ENCODE measurements at places on chromosomes 13 and 19.

GRCh38 chr19:40523322-40524047, 53.2 kb upstream of the SHKBP1 start:
- no peak for DNase-seq

DNA sequence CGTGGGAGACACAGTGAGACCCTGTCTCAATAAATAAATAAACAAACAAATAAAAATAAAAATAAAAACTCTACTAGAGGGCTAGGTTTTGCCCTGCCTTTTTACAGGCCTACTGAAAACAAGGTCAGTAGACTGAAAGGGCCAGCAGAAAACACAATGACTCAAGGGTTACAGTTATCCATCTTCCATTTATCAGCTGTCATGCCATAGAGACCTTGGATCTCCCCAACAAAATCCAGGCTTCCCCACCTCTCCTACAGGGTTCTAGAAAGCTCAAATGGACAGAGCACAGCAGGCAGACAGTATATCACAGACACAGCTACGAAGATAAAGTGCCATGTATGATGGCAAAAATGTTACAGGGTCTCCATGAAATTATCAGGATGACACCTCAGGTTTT, 54.4 kb downstream of the FOXO1 start:
- DNase-seq: no peak

DNA sequence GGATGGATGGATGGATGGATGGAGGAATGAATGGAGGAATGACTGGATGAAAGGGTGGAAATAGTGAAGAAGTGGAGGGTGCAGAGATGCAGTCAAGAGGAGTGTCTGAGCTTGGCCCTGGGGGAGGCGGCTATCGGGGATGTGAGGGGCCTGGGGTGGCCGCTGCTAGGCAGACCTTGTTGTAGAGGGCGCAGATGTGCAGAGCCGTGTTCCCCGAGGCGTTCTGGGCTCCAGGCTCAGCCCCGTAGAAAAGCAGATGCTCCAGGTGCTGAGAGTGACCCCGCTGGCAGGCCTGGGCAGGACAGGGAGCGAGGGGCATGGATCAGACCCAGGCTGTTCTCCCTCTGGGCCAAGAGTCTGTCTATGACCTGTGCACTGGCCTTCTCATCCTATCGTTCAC, 8.4 kb downstream of the SHANK1 start:
- DNase-seq: no peak

GRCh38 chr13:97257800-97258799, 36.0 kb downstream of the MBNL2 start:
- DNase-seq: no peak

DNA sequence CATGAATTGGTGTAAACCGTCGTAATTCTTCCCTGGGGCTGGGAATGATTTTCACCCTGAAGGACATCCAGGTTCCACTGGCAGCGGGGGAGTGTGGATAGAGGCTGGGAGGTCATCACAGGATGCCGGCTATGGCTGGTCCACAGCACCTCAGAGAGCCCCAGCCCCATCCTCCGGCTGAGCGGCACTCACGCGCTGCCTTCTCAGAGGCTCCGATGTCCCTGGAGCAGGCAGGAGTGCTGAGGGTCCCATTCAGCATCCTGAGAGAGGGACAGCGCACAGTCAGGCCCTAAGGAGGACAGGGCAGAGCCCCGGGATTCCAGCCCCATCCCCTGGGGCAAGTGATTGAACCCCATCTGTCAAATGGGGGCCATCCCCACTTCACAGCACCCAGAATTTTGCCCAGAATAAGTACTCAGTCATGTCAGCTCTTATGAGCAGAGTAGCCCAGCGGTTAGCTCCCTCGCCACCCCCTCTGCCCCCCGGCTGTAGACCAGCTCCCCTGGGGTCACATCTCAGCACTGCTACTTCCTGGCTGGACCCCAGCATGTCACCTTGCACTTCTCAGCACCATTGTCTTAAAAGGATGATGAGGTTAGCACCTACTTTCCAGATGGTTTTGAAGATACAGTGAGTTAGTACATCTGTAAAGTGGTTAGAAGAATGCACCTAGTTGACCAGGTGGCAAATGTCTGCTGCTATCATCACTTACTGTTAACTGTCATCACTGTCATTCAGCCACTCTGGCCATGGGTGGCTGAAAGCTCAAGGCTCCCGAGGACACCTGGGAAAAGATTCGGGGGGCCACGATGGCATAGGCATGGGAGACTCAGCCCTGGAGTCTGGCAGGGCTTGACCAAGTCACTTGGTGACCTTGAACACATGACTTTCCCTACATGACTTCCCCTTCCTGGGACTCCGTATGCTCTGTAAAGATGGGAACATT, 11.9 kb downstream of the GRAMD1A start:
- no peak for DNase-seq

- DNase-seq: no peak
These were observed 32.3 kb downstream of the ADPRHL1 start for GRCh38 chr13:113420833-113421600.

DNA sequence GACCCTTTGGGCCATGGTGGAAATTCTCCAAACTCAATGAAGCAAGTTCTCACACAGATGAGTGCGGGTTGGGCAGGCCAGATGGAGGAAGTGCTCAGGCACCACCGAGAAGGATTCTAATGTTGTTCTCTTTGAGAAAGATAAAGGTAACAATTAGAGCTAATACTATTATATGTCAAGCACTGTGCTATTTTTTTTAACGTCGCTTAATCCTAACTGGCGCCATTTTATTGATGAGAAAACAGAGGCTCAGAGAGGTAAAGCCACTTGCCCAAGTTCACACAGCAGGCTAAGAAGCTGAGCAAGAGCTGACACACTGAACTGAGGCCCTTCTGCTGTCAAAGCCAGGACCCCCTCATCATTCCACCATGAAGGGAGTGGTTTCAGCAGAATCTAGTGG, 1.0 kb downstream of the FBL start:
- DNase-seq: no peak

- no peak for DNase-seq
These were observed 9.0 kb upstream of the TEX26 start for GRCh38 chr13:30923418-30923817.

- no peak for DNase-seq
These were observed 48.9 kb downstream of the TPP2 start for GRCh38 chr13:102645701-102646100.

DNA sequence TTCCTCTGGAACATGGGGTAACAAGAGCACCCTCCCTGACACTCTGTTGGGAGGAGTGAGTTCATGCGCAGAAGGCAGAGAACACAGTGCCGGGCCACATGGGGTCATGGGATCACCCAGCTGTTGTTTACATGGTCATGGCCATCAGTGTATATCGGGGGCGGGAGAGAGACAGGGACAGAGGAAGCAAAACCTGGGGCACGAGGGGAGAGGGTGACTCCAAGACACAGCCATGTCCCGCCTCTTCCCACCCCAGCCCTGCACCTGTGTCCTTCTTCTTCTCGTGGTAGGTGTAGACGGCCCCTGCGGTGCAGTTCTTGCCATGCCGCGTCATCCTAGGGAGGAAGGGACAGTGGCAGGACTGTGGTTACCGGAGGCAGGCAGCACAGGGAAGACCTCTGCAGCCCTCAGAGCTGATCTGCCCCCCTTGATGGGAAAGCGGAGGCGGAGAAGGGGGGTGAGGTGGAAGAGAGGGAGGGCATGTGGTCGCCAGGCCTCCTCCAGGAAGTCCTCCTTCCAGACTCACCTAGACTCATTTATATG, 19.9 kb downstream of the NOSIP start:
- no peak for DNase-seq

- no peak for DNase-seq
These were observed 2.8 kb upstream of the GSK3A start for GRCh38 chr19:42245231-42245630.

- no peak for DNase-seq
These were observed 2.6 kb downstream of the VMAC start for GRCh38 chr19:5907241-5907640.

DNA sequence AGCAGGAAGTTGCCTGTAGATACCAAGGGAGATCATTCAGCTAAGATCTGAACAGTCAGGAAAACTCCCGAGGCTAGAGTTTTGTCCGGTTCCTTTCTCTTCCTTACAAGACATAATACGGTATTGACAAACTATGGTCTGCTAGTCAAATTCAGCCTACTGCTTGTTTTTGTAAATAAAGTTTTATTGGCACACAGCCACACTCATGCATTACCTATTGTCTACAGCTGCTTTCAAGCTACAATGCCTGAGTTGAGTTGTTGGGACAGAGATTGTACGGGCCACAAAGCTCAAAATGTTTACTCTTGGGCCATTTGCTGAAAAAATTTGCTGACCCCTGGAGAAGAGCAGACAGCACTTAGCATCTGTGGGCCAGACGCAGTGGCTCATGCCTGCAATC, 2.5 kb downstream of the SLC1A6 start:
- DNase-seq: no peak

- no peak for DNase-seq
These were observed 211.0 kb upstream of the ZNF536 start for GRCh38 chr19:30161021-30161655.

GRCh38 chr19:29079356-29080032, 133.5 kb downstream of the UQCRFS1 start:
- DNase-seq: no peak

DNA sequence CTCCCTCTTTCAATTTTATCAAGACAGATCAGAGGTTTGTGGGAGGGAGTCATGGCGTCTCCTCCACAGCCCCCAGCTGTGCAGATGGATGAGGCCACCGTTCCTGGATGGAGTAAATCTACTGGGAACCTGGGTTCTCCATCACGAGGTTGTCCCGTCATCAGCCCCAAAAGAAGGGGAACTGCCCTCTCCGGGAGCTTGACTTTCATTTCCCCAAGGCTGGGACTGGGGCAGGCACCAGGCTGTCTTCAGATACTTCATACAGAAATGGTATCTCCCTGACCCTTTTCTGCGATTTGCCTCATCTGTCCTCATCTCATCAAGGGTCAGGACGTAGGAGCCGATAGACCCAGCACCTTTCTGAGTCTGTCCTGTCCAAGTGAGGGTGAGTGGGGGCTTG, 9.8 kb downstream of the LILRB2 start:
- DNase-seq: peak; percentile 49

GRCh38 chr13:44406617-44407016, 33.0 kb downstream of the SERP2 start:
- DNase-seq: no peak

DNA sequence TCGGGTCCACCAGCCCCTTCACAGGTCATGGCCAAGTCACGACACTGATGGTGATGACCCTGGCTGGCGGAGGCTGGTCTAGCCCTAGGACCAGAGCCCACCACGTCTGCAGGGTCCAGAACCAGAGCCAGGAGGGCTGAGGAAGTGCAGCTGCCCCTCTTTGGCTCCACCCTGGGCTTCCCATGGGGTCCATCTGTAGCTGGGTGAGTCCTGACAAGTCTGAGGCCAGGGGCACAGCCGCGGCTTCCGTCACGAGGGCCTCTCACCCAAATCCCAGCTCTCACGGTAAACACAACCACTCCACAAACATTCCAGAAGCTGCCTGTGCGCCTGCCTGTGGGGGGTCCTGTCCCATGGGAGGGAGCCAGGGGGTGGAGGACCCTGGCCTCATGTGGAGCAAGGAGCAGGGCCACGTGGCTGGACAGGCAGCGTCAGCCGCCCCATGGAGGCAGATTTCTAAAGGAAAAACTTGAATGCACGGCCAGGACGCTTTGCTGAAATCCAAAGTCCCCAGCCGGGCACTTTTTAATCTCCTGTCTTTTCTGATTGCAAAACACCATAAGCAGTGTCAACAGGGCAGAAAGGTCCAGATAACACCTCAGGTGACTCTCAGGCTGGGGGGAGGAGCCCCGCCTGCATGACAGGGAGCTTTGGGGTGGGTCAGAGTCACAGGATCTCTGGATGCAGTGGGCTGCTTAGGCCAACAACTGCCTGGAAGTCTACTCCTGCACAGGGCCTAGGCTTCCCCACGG, 29.9 kb downstream of the CEBPG start:
- no peak for DNase-seq

GRCh38 chr19:24033963-24034342, 53.0 kb upstream of the ZNF254 start:
- DNase-seq: peak; percentile 74

GRCh38 chr19:47389150-47389556, 30.2 kb downstream of the MEIS3 start:
- no peak for DNase-seq

DNA sequence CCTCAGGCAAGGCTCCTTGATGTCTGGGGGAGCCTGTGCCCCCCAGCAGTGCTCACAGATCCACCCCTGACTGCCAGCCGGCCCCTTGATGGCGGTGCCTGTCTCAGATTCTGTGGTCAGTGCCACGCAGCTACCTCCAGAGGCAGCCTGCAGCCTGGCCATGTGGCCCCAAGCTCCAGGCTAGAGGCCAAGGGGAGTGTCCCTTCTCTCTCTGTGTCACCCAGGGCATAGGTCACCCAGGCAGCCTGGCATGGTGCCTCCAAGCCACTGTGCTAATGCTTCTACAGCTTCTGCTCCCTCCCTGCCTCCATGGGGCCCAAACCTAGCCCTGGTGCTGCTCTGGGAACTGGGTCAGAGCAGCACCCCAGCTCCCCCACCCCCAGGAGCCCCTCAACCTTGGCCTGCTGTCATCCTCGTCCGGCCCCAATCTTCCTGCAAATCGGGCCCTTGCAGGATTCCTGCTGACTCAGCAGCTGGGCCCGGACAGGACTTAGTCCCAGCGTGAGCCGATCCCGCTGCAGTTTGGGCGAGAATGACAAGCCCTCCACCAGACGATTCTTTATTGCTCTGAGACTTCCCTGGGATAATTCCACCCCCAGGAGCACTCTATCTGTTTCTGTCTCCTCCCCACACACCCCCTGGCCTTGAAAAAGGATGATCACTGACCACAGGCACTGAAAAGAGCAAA, 2.8 kb upstream of the ARL11 start:
- DNase-seq: no peak

DNA sequence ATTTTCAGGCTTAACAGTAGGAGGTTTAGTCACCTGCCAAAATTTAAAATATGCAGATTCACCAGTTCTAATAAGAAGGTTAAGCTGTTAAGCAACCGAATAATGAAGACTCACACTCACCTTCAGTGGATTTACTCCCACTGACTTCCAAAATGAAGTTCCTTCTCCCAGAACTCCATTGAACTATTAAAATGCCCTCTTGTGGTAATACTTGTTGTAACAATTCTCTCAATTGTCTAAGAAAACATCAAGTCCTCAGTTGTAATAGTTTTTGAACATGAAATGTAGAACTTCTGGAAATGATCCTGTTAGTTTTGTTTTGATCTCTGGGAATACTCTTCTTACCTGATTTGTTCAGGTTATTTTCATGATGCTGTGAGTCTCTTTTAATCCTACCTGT, 522.0 kb upstream of the ATXN8OS start:
- DNase-seq: no peak

GRCh38 chr13:42056146-42056545, 7.7 kb downstream of the DGKH start:
- DNase-seq: no peak

DNA sequence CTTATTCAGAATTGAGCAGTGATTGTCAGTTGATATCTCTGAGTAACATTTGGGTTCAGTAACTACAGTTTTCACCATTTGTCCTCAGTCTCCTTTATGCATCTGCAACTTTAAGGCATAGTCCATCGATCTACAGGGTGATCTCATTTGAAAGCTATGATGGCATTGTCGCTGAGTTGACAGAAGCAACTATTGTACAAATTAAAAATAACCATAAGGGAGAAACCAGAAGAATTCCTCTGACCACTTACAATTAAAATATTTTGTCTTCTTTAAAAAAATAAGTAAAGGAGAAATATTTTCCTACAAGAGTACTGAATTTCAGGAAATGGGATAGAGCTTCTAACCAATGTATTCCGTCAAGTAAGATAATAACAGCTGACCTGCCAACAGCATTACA, 30.6 kb downstream of the RAP2A start:
- DNase-seq: no peak

- DNase-seq: no peak
These were observed 73.0 kb downstream of the MAP4K1 start for GRCh38 chr19:38544569-38545315.

- DNase-seq: no peak
These were observed 103.9 kb upstream of the SOX1 start for GRCh38 chr13:111963031-111963430.

All from amygdala (tissue), 56 donors.